ENCODE measurements at places on chromosomes 4 and X.

DNA sequence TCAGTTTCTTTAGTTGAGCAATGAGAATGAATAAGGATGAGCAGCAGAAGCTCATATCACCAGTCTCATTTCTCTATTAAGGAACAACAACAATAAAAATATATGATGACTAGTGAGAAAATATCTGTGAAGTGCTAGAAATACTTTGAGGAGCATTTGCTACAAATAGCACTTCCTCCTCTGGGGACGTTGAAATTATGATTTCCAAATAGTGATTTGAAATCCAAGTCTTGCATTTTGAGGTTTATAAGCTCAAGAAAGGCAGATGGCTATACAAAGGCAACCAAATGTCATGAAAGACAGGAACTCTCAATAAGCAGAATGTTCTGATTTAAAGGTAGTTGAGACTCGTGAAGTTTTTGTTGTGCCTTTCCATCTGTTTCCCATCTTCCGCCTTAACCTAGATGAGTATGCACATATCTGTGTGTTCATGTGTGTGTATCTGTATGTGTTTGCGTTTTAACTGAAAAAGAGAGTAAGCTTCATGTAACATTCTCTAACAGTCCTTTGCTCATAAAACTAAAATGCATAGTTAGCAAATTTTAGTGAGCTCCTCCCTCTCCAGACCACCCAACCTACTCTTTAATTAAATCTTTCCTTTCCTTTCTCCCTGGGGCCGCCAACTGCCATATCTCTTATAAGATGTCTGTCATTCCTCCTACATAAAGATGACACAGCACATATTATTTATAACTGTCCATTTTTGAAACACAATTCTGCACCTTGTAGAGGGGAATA, 222.6 kb upstream of the RASGEF1B start:
- DNase-seq = no peak

DNA sequence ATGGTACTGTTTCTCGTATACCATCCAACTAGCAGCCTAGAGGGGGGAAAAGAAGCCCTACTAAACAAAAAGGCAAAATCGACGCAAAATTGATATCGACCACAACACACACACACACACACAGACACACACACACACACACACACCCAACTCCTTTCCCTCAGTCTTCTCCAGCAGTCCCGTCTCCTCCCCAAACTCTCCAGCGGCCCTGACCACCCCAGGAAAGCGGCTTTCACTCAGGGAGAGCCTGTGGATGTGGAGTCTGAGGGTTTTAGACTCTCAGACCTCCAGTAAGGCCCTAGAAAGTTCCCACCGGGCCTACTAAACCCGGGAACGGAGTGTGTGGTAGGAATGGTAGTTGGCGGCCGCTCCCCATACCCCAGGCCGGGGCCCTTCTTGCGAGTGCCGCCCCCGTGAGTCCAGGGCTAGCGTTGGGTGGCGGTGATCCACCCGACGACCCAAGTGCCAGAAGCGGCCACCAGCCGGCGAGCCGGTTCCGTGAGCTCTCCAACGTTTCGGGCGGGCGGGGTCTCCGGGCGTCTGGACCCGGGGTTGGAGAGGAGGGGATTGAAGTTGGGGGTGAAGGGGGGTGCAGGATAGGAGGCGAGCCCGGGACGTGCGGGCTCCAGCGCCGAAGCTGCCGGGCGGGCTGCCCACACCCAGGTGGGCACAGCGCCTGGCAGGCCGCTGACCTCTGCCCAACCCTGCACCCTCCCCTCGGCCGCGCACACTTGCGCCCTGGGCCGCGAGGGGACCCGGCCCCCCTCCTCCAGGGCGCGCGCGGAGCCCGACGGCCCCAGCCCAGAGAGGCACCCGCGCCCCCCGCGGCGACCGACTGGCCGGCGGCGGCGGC, 13.7 kb downstream of the ARX start:
- DNase-seq = no peak

DNA sequence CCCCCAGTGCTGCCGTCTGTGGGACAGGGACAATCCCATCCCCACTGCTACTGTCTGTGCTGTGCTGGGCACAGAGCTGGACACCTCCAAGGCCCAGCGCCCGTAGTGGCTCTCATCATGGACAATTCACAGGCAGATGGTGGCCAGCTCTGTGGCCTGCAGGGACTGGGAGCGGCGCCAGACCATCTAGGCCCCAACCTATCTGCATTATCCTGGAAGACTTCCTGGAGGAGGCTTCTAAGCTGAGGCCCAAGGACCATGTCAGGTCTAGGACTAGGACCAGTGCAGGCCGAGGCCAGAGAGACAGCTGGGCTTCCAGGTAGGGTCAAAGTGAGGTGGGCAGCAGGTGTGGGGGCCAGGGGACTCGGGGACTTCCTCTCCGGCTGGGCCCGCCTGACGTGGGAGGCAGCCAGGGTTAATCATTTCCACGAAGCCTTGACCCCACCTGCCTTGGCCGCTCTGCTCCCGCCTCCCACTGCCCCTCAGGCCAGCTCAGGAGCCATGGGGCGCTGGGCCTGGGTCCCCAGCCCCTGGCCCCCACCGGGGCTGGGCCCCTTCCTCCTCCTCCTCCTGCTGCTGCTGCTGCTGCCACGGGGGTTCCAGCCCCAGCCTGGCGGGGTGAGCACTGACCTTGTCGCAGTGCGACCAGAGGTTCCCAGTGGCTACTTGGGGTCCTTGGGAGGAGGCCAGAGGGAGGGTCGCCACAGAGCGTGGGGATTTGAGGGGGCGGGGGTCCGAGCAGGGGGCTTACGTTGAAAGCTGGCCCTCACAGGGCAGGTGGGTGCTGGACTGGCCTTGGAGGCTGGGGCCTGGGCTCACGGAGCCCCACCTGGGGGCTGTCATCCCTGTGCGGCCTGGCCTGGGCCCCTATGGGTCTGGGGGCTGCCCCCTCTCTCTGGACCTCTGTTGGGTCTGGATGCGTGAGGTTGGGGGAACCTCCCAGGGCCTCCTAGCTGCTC, at the start of gene HGFAC:
HGFAC (plus strand) TSS at position 468 of the 959 bp plus-strand sequence; CDS start at position 502, 34 bp downstream.
- no peak for DNase-seq

GRCh38 chrX:22800360-22800759, 199.4 kb upstream of the DDX53 start:
- peak; percentile 91 for DNase-seq

DNA sequence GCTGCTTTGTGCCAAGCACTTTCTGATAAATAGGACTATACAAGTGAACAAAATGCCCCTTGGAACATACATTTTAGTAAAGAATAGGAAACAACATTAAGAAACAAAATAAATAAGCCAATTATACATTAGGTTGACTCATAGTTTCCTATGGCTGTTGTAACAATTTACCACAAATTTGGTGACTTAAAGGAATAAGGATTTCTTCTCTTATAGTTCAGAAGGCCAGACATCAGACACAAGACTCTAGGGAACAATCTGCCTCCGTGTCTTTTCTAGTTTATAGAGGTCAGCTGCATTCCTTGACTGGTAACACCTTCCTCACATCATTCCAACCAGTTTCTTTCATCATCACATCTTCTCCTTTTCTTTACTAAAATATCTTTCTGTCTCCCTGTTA, 235.9 kb upstream of the PCDH18 start:
- peak; percentile 10 for DNase-seq

DNA sequence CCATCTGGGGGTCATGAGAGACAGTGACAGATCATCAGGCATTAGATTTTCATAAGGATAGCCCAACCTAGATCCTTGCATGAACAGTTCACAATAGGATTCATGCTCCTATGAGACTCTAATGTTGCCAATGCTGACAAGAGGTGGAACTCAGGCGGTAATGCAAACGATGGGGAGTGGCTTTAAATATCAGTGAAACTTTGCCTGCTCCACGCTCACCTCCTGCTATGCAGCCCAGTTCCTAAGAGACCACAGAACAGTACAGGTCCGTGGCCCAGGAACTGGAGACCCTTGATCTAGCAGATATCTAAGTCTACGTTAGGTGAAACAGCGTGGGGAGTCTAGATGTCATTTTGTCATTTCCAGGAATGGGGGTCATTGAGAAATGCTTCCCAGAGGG, 165.7 kb downstream of the OR13H1 start:
- no peak for DNase-seq

Measured in cardiac fibroblast (primary cell).